A549 (cell line): ENCODE measurements at places on chromosomes 16 and 17.

- no peak for DNase-seq
Observed at GRCh38 chr17:4601326-4601725, 17.0 kb downstream of the SMTNL2 start.

DNA sequence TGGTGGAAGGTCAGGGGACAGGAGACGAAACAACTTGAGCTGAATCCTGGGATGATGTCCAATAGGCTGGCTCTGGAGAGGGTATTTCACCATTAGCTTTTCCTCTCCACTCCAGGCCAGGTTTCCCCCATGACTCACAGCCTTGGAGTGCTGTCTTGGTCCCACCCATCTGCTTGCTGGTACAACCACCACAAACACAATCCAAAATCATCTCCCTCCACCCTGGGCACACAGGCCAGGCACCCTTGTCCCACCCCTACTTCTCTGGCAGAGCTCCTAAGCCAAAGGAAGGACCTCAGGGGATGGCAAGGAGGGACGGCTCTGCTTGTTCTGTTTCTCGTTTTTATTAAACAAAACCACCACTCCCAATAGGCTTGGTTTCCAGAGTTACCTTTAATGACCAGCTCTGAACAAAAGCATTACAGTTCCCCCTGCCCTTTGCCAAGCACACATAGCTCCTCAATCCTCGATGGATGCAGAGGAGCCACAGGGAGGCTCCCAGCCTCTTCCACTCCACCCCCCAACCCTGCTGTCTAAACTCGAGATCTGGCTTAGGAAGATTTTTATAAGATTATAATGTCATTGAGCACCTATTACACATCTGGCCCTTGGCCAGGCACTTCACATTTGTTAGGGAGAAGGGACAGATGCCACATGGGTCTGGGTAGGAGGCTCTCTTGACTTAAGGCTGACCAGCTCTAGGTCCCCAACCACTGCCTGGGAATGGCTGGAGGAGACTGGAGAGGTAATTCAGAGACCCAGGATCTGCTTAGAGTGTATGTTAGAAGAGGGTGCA, 13.3 kb downstream of the CAVIN1 start:
- DNase-seq, result peak; percentile 99

GRCh38 chr16:84950906-84951305, 60.4 kb downstream of the ZDHHC7 start:
- DNase-seq, result peak; percentile 66

DNA sequence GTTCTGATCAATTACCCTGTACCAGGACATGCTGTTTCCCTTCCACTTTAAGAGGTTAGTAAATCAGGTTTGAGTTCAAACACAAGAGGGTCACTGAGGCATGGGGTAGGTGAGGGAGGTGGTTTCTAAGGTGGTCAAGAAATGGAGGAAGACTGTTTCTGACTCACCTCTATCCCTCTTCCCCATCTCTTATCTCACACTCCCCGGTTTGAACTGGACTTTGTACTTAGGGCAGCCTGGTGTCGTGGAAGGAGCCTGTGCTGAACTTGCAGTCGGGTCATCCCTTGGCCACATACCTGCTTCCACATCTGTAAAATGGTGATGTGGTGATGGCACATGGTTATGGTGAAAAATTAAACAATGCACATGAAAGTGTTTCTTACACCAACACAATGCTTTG, 17.2 kb upstream of the TMEM98 start:
- no peak for DNase-seq

DNA sequence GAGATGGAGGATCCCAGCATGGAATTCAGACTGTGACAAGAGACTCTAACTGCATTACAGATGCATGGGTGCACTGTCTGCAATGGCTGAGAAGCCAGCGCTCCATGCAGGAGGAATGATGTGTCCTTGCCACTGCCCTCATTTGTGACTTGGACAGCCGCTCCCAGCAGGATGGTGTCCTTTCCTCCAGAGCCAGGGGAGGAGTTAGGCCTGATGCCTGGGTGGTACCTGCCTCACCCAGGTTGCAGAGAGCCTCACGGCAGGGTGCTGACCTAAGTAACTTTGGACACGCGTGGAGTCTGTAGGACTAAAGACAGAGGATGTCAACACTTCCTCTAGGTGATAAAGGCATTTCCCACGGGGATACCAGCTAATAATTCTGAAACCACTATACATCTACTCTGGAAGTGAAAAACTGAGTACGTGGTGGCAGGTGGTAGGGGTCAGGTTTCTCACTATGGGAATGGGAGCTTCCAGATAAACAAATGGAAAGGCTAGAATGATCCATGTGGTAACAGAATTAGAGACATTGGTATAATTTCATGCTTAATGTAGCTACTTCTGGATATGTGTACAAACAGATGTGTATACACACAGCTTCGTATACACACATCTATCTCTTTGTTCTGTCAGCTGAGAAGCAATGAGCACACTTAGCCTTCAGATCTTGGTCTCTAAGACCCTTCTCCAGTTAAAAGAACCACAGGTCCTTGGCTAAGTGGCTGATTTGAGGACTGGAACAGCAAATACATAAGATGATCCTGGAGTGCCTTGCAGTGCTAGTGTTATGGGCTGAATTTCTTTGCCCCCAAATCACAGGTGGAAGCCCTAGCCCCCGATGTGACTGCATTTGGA, 13.7 kb upstream of the CSNK1D start:
- no peak for DNase-seq

GRCh38 chr17:34398990-34399389, 36.0 kb upstream of the CCL1 start:
- no peak for DNase-seq

- peak; percentile 92 for DNase-seq
Observed at GRCh38 chr16:75254359-75254837, 3.0 kb upstream of the BCAR1 start.

- no peak for DNase-seq
Observed at GRCh38 chr17:74840989-74841666, 18.6 kb downstream of the GRIN2C start.

GRCh38 chr17:27442702-27443101, 13.5 kb upstream of the KSR1 start:
- no peak for DNase-seq

DNA sequence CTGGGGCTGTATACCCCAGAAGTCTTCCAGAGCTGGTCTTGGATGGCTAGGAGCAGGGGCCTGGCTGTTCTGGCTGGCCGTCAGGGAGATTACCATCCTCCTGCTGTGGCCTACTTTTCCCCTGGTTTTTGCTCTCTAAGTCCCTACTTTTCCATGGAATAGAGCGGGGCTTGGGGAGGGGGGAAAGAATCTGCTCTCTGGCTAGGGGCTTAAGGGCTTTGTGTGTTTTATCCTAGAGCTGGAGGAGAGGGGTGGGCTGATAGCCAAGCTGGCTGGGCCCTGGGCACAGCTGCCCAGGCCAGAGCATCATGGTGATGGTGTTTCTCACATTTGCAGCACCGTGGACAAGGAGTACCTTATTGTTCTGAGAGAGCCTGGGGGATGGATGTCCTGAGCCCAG, 3.6 kb downstream of the NRN1L start:
- DNase-seq, result no peak

GRCh38 chr16:64809876-64810629, 311.8 kb downstream of the CDH11 start:
- no peak for DNase-seq

DNA sequence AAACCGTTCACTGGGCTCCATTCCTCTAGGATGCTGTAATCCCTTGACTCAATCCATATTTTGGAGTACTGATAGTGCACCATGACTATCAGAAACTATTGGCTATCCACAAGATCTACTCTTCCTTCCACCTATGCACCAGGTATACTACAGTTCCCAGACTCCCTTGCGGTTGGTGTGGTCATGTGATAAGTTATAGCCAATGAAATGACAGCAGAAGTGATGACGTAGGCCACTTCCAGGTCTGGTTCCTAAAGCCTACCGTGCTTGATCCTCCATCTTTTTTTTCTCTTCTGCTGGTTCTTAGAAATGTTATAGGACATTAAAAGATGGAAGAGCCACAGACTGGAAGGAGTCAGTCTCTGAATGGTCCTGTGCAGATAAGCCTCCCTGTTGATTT, 278.8 kb upstream of the C16orf82 start:
- DNase-seq, result no peak

- DNase-seq, result no peak
Observed at GRCh38 chr16:89202422-89203215, 2.3 kb upstream of the SLC22A31 start.

DNA sequence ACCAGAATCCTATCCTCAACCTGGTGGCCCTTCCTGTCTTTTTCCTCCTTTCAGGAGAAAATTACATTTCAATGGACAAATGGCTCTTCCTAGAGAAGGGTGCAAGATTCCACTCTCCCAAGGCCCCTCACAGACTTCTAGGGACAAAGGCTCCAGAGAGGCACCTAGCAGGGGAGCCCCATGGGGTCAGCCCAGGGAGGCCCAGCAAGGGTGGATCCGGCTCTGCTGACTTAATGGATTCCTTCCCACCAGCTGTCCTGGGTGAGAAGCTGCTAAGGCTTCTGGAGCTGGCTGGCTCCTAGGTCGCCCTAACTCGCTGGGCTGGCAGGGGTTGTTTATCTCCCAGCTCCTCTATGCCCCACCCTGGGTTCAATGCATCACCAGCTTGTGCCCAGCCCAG, 152.4 kb downstream of the ZNF423 start:
- DNase-seq, result no peak

- DNase-seq, result no peak
Observed at GRCh38 chr16:69133373-69133954, 1.0 kb downstream of the UTP4 start.

GRCh38 chr16:72635694-72636093, 412.2 kb downstream of the ZFHX3 start:
- no peak for DNase-seq

- DNase-seq, result no peak
Observed at GRCh38 chr16:84585467-84585866, 32.4 kb downstream of the COTL1 start.

DNA sequence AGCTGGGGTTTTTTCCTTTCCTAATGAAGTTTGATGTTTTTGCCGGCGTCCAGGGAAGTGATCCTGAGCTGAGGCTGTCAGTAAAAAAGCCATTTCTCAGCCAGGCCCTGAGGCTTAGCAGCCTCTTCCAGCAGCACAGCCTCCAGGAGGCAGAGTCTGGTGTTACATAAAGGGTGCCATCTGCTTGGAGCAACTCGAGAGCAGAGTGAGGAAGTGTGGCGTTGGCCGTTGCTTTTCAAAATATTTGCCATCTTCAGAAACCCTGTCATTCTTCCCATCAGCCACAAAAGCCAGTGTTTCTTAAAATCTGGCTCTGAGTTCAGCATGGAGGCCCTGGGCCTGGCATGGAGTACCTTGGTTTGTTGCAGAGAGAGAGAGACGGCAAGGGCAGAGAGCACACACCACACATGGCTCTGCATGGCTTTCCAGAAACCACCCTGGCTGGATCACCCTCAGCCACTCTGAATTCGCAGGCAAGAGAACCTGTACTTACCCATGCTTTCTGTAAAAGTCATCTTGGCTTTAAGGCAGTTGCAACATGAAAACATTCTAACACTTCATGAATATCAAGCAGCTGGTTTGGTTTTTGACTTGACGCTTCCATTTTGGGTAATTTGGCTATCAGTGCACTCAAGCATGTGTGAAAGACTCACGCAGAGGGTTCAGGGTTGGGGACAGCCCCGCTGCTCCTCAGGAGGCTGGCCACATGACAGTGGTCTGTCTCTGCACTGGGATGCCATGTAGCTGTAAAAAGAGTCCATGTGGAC, 21.0 kb downstream of the PMM2 start:
- DNase-seq, result no peak

DNA sequence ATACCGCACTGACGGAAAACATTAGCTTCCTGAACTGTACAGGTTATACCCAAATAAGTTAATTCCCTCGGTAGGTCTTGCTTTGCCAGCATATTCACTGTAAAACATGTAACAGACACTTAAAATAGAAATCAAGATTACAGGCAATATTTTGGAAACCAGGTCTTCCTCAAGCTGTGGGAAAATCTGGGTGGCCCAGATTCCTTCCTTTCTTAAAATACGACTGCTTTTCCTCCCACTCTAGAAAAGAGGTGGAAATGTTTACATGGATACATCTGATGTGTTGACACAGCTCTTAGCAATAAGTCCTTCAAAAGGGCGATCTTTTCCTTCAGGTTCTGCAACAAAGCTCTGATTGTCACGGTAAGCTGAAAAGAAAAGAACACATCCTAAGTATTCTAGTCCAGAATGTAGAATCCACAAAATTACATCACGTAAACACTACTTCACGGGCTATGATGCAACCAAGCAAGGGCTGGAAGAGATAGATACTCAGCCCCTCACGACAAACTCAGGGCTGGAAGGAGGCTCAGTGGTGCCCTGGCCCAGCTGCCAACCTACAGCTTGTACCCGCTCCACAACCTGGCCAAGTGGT, 18.4 kb downstream of the STX8 start:
- no peak for DNase-seq

DNA sequence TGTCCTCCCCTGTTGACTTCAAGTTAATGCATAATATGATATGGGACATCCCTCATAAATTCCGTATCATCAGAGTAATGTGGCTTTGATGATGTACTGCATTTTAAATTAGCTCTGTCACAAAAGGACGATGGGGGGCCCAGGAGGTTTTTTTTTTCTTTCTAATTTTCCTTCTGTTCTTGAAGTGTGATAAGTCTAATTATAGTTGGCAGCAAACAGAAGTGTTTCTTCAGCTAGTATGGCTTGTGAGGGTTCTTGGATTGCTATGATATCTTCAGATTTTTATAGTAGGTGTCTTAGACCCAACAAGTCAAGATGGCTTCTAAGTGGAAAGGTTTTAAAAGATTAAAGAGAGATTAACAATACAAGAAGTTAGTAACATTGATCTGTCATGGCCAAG, 796.2 kb upstream of the RBFOX1 start:
- DNase-seq, result no peak

DNA sequence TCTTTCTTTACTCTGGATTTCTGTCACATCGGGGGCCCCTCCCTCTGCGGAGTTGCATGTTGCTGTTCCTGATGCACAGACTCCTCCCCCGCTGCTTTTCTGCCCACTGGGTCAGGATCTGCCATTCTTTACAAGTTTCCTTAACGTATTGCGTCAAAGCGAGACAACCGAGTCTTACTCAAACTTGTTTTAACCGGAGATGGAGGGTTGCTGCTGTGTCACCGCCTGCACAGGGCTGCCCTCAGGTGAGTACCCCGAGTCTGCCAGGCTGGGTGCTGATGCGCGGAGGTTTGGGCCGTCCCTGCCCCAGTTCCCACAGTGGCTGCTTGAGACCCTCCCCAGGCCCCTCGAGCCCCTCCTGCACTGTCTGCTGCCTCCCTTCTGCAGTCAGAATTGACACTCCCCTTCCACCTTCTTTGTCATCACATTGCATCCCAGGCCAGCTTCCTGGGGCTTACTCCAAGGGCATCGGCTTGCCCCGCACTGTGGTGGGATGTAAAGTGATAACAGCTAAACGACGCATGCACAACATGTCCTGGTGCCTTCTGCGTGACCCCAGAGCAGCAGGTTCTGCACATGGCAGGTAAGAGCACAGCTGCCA, 19.3 kb downstream of the CARHSP1 start:
- DNase-seq, result no peak

GRCh38 chr17:29567304-29567553, 392 bp upstream of the ABHD15 start:
- no peak for DNase-seq
